ENCODE measurements at places on chromosomes 13 and 19. TPM values are rescaled to one million over a fixed set of nuclear protein-coding genes. Genes with fewer than 3 reads are reported as not detected.

Gene SHISA7
- not detected for total RNA-seq

Gene CLEC11A
- total RNA-seq = 11.6 TPM

Gene ERVV-1
- total RNA-seq = not detected

Gene ATP8B3
- total RNA-seq = 3.3 TPM

Gene TEX101
- total RNA-seq = not detected

Gene DIAPH3
- total RNA-seq = 8.0 TPM

Gene CEACAM7
- not detected for total RNA-seq

Gene MBD3L2
- not detected for total RNA-seq

Gene FRY
- 0.19 TPM for total RNA-seq

Gene DMKN
- 26.7 TPM for total RNA-seq

Gene KCNC3
- total RNA-seq = 0.78 TPM

Gene ERICH6B
- not detected for total RNA-seq

Gene NALCN
- total RNA-seq = 4.4 TPM

Gene PDX1
- 0.09 TPM for total RNA-seq

Gene KLK7
- total RNA-seq = not detected

Gene FAAP24
- 16.1 TPM for total RNA-seq

All from A549 treated with ZK216348 at 1 μM for 4 hours (cell line).